Activated naive CD4-positive, alpha-beta T cell treated with anti-CD3 and anti-CD28 coated beads for 36 hours (primary cell): ENCODE measurements at places on chromosomes 16 and 17. TPM values are rescaled to one million over a fixed set of nuclear protein-coding genes. Genes with fewer than 3 reads are reported as not detected.

TBC1D3I gene
- total RNA-seq: not detected

RNF166 gene
- total RNA-seq: 35.3 TPM

CACNG5 gene
- total RNA-seq: not detected

RDM1 gene
- total RNA-seq: 21.6 TPM

GRIN2C gene
- total RNA-seq: 0.07 TPM

VASN gene
- total RNA-seq: not detected

TPSB2 gene
- total RNA-seq: not detected

SLC25A10 gene
- total RNA-seq: 16.9 TPM

DNA sequence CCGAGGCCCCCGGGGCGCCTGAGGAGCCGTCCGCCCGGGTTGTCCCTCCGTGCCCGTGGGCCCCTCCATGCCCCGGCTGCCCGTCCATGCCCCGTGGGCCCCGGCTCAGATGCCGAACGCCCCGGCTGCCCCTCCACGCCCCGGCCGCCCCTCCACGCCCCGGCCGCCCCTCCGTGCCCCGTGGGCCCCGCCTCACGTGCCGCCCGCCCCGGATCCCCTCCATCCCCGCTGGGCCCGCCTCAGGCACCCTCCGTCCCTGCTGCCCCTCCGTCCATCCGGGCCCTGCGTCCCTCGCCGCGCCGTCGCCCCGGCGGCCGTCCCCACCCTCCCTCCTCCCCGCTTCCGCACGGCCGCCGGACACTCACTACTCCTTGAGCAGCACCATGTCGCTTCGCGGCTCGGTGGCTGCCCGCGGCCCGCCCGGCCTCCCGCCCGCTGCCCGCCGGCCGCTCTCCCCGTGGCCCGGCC, 382 bp downstream of the PITPNA start:
- no peak for DNase-seq
- peaks cover 1% of the 10 kb centered on the region for H3K36me3 ChIP-seq
- peak overlapping the region; percentile 82 for H3K4me3 ChIP-seq
- H3K4me1 ChIP-seq: peaks cover 43% of the 10 kb centered on the region

- peaks cover 33% of the 10 kb centered on the region for H3K27me3 ChIP-seq
- H3K36me3 ChIP-seq: no peaks in the 10 kb centered on the region
- peak; percentile 46 for DNase-seq
- peaks cover 3% of the 10 kb centered on the region for H3K4me1 ChIP-seq
- no peak overlapping the region for H3K4me3 ChIP-seq
These were observed 19.9 kb downstream of the TLE7 start for GRCh38 chr16:71421911-71422310.

GRCh38 chr17:78316867-78317789, 42.7 kb downstream of the SOCS3 start:
- peak overlapping the region; percentile 90 for H3K27ac ChIP-seq
- peak overlapping the region; percentile 42 for H3K4me3 ChIP-seq
- H3K36me3 ChIP-seq: no peaks in the 10 kb centered on the region
- DNase-seq: peak; percentile 65

- peaks cover 11% of the 10 kb centered on the region for H3K36me3 ChIP-seq
- H3K27me3 ChIP-seq: peaks cover 11% of the 10 kb centered on the region
These were observed 677 bp upstream of the ZNHIT3 start for GRCh38 chr17:36485805-36486203.

GRCh38 chr16:89175280-89176146, 4.0 kb downstream of the CDH15 start:
- DNase-seq: no peak
- H3K4me3 ChIP-seq: no peak overlapping the region
- peaks cover 5% of the 10 kb centered on the region for H3K4me1 ChIP-seq
- no peak overlapping the region for H3K27ac ChIP-seq
- peaks cover 3% of the 10 kb centered on the region for H3K27me3 ChIP-seq

- H3K27ac ChIP-seq: peak overlapping the region; percentile 99
- no peaks in the 10 kb centered on the region for H3K27me3 ChIP-seq
- peaks cover 41% of the 10 kb centered on the region for H3K4me1 ChIP-seq
- peak overlapping the region; percentile 94 for H3K4me3 ChIP-seq
- H3K36me3 ChIP-seq: peaks cover 36% of the 10 kb centered on the region
These were observed 1.2 kb downstream of the CYBC1 start for GRCh38 chr17:82449131-82449882.

- H3K27me3 ChIP-seq: peaks cover 8% of the 10 kb centered on the region
- no peak overlapping the region for H3K27ac ChIP-seq
- DNase-seq: no peak
These were observed 72.2 kb upstream of the GNAO1 start for GRCh38 chr16:56119133-56119532.

- peaks cover 14% of the 10 kb centered on the region for H3K4me1 ChIP-seq
- DNase-seq: no peak
- peaks cover 17% of the 10 kb centered on the region for H3K36me3 ChIP-seq
- H3K4me3 ChIP-seq: no peak overlapping the region
These were observed 10.7 kb downstream of the TAOK1 start for GRCh38 chr17:29400818-29401217.

- peaks cover 6% of the 10 kb centered on the region for H3K27me3 ChIP-seq
- no peak overlapping the region for H3K27ac ChIP-seq
- no peaks in the 10 kb centered on the region for H3K36me3 ChIP-seq
- no peak overlapping the region for H3K4me3 ChIP-seq
- no peaks in the 10 kb centered on the region for H3K4me1 ChIP-seq
These were observed 10.8 kb downstream of the RGS9 start for GRCh38 chr17:65147955-65148354.

GRCh38 chr16:84839956-84840355, 20.2 kb downstream of the CRISPLD2 start:
- H3K4me1 ChIP-seq: peaks cover 8% of the 10 kb centered on the region
- DNase-seq: no peak
- no peak overlapping the region for H3K27ac ChIP-seq
- no peaks in the 10 kb centered on the region for H3K36me3 ChIP-seq
- H3K4me3 ChIP-seq: no peak overlapping the region

DNA sequence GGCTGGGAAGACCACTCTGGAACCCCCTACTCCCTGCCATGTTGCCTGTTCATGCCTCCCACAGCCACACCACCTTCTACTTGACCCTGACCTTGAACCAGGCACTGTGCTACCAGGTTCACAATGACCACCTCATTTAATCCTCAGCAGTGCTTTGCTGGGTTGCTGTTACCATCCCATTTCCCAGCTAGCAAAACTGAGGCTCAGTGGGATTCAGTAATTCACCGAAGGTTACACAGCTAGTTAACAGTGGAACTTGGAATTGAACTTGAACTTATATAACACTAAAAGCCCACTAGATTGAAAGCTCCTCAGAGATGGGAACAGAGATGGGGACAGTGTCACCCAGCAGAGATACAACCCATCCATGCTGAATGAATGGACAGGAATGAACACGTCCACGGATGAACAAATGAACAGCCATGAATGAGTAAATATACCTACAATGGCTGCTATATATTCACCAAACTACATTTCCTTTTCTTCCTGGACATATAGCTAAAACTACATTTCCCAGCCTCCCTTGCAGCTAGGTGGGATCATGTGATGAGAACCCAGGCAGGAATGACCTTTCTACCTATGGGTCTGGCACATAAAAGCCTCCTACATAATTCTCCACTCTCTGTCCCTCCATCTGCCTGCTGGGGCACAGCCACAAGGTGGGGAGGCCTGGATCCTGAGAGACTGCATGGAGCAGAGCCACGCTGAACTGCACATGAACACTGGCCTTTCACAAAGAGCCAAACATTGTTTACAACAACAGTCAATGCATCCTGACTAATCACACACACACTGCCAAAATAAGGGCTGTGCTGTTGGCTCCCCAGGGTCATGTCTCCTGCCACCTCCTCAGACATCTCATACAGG, 94.8 kb downstream of the RMI2 start:
- H3K36me3 ChIP-seq: no peaks in the 10 kb centered on the region
- no peak overlapping the region for H3K4me3 ChIP-seq
- no peaks in the 10 kb centered on the region for H3K27me3 ChIP-seq
- H3K27ac ChIP-seq: no peak overlapping the region

GRCh38 chr17:83189044-83190003, 109.9 kb downstream of the METRNL start:
- H3K27me3 ChIP-seq: no peaks in the 10 kb centered on the region
- H3K36me3 ChIP-seq: no peaks in the 10 kb centered on the region
- H3K4me1 ChIP-seq: peaks cover 7% of the 10 kb centered on the region
- peak; percentile 2 for DNase-seq

DNA sequence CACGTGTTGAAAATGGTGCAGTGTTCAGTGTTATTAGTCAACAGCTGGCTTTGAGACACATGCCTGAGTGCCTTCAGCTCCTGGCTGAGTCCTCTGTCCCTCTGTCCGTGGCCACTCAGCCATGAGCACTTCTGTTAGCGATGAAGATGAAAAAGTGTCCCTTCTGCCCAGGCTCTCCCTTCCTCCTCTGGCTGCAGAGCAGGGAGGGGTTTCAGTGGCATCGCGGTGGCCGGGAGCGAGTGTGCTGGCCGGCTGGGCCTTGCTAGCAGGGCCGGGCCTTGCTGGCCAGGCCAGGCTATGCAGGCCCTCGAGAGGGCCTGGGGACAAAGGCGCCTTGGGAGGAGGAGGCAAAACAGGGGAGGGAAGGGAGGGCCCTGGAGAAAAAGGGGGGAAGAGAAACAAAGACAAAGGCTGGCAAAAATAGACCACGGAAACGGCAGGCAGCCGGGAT, 47.7 kb downstream of the CMIP start:
- no peak for DNase-seq
- H3K4me3 ChIP-seq: no peak overlapping the region
- H3K27me3 ChIP-seq: no peaks in the 10 kb centered on the region
- H3K36me3 ChIP-seq: no peaks in the 10 kb centered on the region
- no peak overlapping the region for H3K27ac ChIP-seq

DNA sequence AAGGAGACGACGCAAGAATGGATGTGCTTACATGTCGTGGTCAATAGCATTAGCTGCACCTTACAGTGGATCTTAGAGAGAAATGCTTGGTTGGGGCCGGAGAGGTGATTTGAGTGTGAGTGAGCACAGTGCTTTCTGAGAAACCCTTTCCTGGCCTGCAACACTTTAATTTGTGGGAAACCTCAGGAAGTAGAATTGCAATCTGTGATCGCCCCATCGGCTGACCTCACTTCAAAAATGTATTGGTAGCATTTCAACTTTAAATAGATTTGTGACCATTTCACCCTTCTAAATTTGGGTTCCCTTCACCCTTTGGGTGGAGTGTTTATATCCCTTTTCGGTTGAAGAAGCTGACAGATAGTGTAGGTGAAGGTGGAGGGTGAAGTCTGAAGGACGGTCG, 13.2 kb downstream of the PRKCB start:
- no peak overlapping the region for H3K4me3 ChIP-seq
- no peaks in the 10 kb centered on the region for H3K27me3 ChIP-seq
- H3K36me3 ChIP-seq: peaks cover 14% of the 10 kb centered on the region
- DNase-seq: no peak
- H3K4me1 ChIP-seq: peaks cover 86% of the 10 kb centered on the region
- H3K27ac ChIP-seq: peak overlapping the region; percentile 4
